ENCODE measurements at places on chromosomes 7 and 10. TPM values are rescaled to one million over a fixed set of nuclear protein-coding genes. Genes with fewer than 3 reads are reported as not detected.

MMD2 gene
- not detected for total RNA-seq

PON1 gene
- total RNA-seq = not detected

UFSP1 gene
- 3.1 TPM for total RNA-seq

CYP3A4 gene
- not detected for total RNA-seq

MAP3K8 gene
- total RNA-seq = 6.8 TPM

SPDYE2 gene
- not detected for total RNA-seq

LRRC61 gene
- 0.13 TPM for total RNA-seq

CHN2 gene
- total RNA-seq = not detected

PLA2G12B gene
- total RNA-seq = not detected

RNF32 gene
- total RNA-seq = 0.29 TPM

CRTAC1 gene
- total RNA-seq = 0.80 TPM

GFRA1 gene
- total RNA-seq = not detected

PIK3AP1 gene
- 0.40 TPM for total RNA-seq

SYCE1 gene
- 0.14 TPM for total RNA-seq

ATRNL1 gene
- not detected for total RNA-seq

OPN1SW gene
- total RNA-seq = not detected

GCK gene
- 0.14 TPM for total RNA-seq

SUN3 gene
- total RNA-seq = not detected

HMX2 gene
- not detected for total RNA-seq

AOC1 gene
- total RNA-seq = not detected

STEAP4 gene
- under 0.01 TPM for total RNA-seq

OR6B1 gene
- not detected for total RNA-seq

UPP1 gene
- 41.6 TPM for total RNA-seq

C10orf62 gene
- not detected for total RNA-seq

MYL10 gene
- total RNA-seq = not detected

TACR2 gene
- total RNA-seq = 0.13 TPM

SPDYE9 gene
- total RNA-seq = not detected

AKR1C4 gene
- total RNA-seq = not detected

PRSS37 gene
- total RNA-seq = not detected

GPR85 gene
- 0.53 TPM for total RNA-seq

TMEM176B gene
- total RNA-seq = not detected

OPALIN gene
- not detected for total RNA-seq

PHF14 gene
- total RNA-seq = 57.4 TPM

CPN1 gene
- total RNA-seq = not detected

EGR2 gene
- 0.13 TPM for total RNA-seq

PRR15 gene
- total RNA-seq = 2.0 TPM

C10orf88 gene
- 13.4 TPM for total RNA-seq

TRIM50 gene
- not detected for total RNA-seq

NME8 gene
- total RNA-seq = not detected

ASB15 gene
- total RNA-seq = not detected

UPK3BL2 gene
- total RNA-seq = 0.80 TPM

CCDC126 gene
- 15.6 TPM for total RNA-seq

WNT2 gene
- not detected for total RNA-seq

CLEC2L gene
- not detected for total RNA-seq

ADCYAP1R1 gene
- total RNA-seq = 0.93 TPM

SPDYE2B gene
- not detected for total RNA-seq

SLC13A1 gene
- not detected for total RNA-seq

IQUB gene
- total RNA-seq = 0.43 TPM

OR13A1 gene
- not detected for total RNA-seq

NPFFR1 gene
- not detected for total RNA-seq

GDF10 gene
- total RNA-seq = not detected

CFAP46 gene
- total RNA-seq = 2.4 TPM
